ENCODE measurements at places on chromosomes 16 and 17.

DNA sequence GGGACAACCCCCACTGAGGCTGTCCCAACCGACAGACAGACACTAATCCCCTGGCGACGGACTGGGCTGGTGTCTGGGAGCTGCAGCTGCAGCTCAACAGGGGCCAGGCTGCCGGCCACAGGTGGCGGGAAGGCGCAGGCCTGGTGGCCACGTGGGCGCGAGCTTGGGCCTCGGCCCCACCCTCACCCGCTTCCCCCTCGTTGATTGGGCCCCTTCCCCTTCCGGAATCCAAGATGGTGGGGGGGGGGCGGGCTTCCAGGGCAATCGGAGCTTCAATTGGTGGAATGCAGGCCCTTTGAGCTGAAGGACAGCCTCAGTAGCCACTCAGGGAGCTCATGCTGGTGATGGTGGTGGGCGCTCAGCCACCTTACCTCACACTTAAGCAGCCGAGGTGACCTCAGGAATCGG lies 8.7 kb upstream of the TBX4 start:
- no peak for DNase-seq

DNA sequence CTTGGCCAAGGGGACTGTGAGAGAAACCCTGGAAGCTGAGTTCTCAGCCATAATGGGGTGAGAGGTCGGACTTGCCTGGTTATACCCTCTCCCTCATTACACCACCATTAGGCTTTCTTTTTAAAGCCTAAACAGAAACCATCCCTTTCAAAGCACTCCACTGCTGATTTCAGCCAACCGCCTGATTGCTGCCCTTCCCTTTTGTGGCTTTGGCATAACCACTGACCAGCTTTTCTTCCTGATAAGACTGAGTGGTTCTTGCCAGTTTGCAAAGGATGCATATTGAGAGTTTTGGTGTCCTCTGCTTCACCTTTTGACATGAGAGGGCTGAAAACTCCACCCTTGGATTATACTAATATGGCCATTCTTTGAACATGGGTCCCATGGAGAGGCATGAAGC lies 308.2 kb upstream of the GOT2 start:
- DNase-seq = no peak

DNA sequence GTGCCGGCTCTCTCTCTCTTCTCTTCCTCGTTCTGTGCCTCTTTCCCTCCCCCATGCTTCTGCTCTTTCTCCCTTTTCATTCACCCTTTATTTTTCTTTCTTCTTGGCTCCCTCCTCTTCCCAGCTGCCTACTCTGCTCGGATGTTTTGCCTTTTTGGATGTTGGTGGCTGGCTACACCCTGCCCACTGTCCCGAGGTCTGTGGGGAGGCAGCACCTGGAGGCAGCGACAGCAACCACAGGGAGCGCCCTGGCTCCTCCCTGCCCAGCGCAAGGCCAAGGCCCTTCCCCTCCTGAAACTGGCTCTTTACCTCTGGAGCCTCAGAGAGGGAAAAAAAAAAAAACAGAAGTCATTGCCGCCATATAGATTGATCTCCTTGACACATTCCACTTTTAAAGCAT lies 20.0 kb downstream of the CLUAP1 start:
- DNase-seq = no peak

DNA sequence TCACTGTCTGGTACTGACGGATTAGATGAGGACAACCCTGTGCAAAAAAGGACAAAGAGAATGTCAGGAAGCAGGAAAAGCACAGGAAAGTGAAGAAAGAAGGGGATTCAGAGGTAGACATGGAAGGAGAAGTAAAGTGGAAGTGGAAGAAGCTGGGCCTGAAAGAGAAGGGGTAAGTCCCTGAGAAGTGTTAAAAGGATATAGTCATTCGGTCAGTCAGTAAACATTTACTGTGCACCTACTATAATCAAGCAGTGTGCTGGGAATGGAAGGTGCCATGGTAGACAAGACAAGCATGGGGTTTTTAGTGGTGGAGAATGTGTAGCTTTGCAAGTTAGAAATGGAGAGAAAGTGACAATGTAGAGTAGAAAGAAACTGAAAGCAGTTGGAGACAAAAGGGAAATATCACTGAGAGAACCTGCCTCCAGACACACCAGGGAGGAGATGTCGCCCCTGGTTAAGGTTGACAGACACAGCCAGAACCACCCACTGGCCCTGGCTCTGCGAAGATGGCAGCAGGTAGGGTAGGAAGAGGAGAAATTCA lies 4.4 kb upstream of the SP2 start:
- no peak for DNase-seq

GRCh38 chr16:81651758-81652718 lies 127.1 kb upstream of the PLCG2 start:
- DNase-seq = no peak

GRCh38 chr17:79041041-79041570 lies 17.1 kb downstream of the C1QTNF1 start:
- no peak for DNase-seq

DNA sequence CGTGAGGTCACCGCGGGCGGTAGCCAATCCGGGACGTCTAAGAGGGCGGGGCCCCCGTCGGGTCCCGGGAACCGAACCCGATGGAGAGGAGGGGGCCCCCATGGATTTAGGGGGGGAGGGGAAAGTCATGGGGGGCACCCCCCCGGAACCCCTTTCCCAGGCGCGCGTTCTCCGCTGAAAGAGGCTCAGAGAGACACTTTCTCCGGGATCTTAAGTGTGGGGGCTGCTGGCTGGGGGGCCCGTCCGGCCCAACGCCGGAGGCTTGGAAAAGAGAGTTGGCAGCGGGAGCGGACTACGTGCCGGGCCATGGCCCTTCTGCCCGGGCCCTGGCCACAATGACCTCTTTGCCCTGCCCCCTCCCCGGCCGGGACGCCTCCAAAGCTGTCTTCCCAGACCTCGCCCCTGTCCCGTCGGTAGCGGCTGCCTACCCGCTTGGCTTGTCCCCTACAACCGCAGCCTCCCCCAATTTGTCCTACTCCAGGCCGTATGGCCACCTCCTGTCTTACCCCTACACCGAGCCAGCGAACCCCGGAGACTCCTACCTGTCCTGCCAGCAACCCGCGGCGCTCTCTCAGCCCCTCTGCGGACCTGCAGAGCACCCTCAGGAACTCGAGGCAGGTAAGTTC lies at the start of gene DLX4:
TSS of gene DLX4 (plus strand) at position 57 of the 626 bp plus-strand sequence. CDS start at position 336, 279 bp downstream.
- no peak for DNase-seq

GRCh38 chr16:25093208-25094061 lies 18.1 kb upstream of the LCMT1 start:
- no peak for DNase-seq

DNA sequence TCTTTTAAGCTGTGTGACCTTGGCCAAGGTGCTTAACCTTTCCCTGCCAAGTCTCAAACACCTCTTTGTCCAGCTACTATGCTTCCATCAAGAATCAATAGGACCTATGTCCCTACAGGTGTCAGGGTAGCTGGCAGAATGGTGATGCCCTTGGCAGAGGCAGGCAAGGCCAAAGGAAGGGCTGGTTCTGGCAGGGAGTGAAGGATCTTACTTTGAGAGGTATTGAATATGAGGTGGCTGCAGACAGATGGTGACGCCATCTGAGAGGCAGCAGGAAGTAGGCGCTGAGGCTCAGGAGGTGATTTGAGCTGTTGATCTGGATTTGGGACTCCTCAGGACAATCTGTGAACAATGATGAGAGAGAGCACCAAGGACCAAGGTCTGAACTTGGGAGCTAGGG lies 12.5 kb downstream of the ABCC3 start:
- no peak for DNase-seq

DNA sequence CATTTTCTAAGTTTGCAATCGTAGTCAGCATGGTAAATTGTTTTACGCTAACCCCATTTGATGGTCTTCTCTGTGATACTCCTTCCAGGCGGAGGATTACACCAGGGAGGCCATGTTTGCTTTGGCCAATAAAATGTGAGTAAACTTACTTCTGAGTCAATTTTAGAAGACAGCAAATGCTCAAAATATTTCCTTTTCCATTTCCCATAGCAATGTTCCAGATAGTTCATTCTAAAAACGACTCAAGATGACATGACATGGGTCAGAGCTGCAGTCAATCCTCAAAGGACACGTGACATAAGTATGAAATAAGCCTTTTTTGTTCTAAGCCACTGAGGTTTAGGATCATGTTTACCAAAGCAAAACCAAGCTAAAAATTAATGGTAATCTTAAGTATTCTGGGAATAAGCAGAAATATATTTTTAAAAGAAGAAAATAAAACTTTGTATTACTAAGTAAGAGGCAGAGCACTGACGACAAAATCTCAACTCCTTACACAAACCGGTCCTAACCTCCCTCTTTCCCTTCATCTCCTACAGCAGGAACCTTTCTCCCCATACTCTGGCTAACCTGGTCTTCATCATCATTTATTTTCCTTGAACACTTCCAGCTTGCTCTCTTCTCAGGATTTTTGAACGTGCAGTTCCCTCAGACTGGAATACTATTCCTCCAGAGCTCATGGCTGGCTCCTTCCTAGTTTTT lies 266.2 kb downstream of the CEP112 start:
- peak; percentile 25 for DNase-seq

DNA sequence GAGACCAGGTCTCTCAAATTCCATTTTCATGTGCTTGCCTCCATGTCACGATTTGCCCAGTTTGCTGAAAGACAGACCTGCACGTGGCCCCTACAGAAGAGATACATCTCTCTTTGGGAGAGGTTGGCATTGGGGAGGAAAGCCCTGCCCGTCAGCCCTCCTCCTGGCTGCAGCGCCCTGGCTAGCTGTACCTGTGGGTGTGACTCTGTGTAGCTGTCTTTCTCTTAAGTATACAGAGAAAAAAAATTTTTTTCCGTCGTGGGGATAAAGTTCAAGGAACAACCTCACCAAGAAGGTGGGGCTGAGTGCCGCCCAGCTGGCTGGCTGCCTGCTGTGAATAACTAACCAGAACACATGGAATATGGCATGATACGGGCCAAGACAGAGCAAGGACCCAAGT lies 26.5 kb downstream of the TMEM98 start:
- DNase-seq = no peak

DNA sequence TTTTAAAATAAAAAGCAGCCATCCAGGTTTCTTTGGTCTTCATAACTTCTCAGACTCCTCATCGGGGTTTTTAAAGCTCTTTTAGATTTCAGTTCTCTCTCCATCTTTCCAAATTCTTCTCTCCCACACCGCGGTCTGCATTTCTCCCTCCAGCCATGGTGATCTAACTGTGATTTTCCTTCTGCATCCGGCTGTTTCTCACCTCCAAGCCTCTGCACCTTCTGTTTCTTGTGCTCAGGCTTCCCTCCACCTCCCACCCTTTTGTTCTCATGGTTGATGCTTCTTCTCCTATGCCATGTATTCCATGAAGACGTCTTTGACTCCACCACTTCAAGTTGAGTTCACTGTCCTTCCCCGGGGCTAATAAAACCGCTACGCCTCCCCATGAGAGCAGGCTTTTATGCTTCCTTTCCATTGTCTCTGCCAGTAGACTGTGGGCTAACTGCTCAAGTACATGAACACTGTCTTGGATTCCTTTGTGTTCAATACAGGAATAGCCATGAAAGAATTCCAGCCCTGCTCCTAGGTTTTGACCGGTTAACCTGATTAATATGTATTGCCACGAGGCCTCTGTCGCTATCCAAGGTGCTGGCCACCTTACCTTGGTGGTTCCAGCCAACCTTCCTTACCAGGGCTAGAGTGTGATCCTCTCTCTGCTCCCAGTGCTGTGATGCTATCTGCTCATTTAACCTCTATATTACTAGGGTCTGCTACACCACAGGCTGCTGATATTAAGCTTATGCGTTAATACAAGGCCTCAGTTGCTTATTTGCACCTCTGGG lies 625.1 kb downstream of the HS3ST4 start:
- DNase-seq = no peak

GRCh38 chr16:89705006-89705405 lies 3.5 kb upstream of the SPATA2L start:
- DNase-seq = no peak

GRCh38 chr17:39547713-39548478 lies 59.8 kb downstream of the NEUROD2 start:
- peak; percentile 28 for DNase-seq

GRCh38 chr16:10253409-10253808 lies 71.2 kb upstream of the GRIN2A start:
- DNase-seq = no peak

- DNase-seq = no peak
Observed at GRCh38 chr16:30649725-30650368, 913 bp upstream of the PRR14 start.

- DNase-seq = no peak
Observed at GRCh38 chr16:76532188-76532973, 255.2 kb downstream of the CNTNAP4 start.

GRCh38 chr16:25838724-25839186 lies 147.0 kb downstream of the HS3ST4 start:
- DNase-seq = peak; percentile 40

DNA sequence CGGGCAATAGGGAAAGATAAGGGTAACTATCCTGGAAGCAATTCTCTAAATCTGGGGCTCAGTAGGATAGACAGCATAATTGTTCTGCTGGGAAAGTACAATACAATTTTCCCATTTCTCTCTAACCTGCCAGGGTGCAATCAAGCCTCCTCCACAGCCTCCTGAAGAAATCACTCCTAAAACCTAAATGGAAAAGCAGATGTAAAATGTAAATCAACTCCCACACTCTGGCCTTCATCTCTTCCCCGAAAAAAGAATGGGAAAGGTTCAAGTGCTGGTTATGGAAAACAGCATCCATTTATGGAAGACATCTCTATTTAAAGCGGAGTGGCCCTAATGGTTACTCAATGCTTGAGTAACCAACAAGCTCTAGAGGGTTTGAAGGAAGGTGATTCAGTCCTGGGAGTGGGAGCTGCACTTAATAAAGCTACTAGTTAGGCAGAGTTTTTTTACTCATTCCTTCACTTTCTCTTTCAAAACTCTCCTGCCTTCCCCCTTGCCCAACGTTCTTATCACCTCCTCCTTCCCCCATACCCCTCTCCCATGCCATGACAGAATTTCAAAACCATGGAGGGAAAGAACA lies 5.1 kb downstream of the MMD start:
- DNase-seq = no peak

DNA sequence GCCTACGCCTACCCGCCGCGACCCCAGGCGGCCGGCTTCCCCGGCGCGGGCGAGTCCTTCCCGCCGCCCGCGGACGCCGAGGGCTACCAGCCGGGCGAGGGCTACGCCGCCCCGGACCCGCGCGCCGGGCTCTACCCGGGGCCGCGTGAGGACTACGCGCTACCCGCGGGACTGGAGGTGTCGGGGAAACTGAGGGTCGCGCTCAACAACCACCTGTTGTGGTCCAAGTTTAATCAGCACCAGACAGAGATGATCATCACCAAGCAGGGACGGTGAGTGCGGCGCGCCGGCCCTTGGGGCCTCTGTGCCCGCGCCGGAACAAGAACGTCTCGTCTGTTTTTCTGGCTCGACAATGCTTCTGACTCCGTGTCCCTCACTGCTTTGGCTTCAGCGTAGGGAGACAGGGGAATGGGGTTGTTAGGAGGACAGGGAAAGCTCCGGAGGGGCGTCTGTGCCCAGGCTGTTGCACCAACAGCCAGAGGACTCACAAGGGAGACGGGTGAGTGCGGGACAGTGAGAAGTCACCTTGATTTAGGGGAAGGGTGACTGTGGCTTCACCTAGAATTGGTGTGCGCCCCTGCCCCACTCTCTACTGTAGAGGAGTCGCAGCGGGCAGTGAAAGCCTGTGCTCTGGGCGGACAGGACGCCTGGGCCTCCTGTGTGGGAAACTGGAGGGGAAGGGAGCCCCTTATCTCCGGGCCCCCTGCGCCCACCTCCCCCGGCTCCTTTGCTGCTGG lies 806 bp downstream of the TBX21 start:
- no peak for DNase-seq

- DNase-seq = no peak
Observed at GRCh38 chr17:52938623-52939230, 780.2 kb upstream of the CA10 start.

Measured in fibroblast of upper back skin (primary cell).